Endodermal cell (in vitro differentiated cells): ENCODE measurements at places on chromosomes 3 and 15. TPM values are rescaled to one million over a fixed set of nuclear protein-coding genes. Genes with fewer than 3 reads are reported as not detected.

GRCh38 chr3:156978481-156978961 lies 152.4 kb downstream of the LEKR1 start:
- H3K4me3 ChIP-seq: no peak overlapping the region
- no peak overlapping the region for H3K27ac ChIP-seq
- H3K4me1 ChIP-seq: peaks cover 14% of the 10 kb centered on the region
- no peaks in the 10 kb centered on the region for H3K27me3 ChIP-seq

DNA sequence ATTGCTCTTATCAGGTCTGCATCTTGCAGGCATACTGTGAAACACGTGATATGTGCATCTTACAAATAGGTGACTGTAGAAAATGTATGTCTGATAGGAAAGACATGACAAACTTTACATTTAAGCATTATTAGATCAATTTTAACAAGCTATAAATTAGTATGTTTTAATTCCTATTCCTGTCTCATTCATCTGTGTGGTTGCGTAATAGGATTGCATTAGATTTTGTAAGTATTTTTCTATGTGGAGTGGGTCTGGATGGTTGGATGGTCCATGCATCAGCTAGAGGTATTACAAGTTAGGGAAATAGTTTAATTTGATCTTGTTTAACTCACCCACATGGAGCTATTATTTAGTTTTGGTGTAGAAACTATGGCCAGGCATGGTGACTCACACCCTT lies 18.8 kb downstream of the ASTE1 start:
- H3K4me1 ChIP-seq: no peaks in the 10 kb centered on the region
- H3K27ac ChIP-seq: no peak overlapping the region
- no peak for DNase-seq
- H3K27me3 ChIP-seq: no peaks in the 10 kb centered on the region

DNA sequence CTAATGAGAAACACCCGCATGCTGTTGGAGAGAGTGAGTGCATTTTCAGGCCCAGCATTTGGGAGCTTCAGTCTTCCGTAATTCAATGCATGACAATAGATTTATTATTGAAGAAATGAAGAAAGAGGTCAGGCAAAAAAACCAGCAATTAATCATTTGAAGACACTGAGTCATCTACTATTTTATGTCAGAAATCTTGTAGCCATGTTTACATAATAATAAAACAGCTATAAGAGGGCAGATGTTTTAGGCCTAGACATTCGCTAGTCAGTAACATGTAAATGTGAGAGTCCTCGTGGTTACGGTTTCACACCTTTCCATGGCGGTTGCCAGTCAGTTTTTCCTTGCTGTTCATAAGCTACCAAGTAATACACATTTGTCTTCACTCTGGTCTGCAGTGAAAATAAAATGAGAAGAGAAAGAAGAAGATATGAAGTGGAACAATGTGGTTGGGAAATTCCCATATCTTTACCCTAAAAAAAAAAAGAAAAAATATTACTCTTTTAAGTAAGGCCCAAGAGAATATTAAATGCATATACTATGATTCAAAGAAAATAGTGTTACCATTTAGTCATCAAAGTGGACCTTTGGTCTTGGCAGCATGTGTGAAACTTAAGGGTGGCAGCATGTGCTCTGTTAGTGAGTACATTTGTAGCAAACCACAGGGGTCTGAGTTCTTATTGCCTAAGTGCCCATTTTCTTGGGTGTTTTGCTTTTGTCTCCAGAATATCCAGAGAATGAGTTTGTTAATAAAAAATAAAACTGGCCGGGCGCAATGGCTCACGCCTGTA lies 140.5 kb upstream of the TBL1XR1 start:
- no peak for DNase-seq
- H3K36me3 ChIP-seq: no peaks in the 10 kb centered on the region
- H3K4me1 ChIP-seq: peaks cover 5% of the 10 kb centered on the region

TTLL13 gene
- total RNA-seq: 0.15 TPM in 1 of 2 replicates, not detected in the other

DNA sequence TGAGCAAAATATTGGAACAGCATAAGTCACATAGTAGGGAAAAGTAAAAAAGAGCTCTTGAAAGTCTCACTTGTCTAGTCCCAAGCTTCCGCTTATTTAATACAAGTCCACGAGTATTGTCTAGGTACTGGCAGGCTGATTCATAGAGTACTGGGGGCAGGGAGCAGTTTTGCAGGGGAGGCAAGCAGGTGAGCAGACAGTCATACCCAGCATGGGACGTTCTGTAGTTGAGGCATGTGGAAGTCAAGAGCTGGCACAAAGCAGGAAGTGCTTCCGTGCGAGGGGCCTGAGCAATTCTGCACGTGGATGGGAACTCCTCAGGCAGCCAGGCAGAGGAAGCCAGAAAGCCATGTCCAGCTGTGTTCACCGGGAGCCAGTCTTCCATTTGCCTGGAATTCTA lies 287.6 kb downstream of the EPHB1 start:
- no peak overlapping the region for H3K4me3 ChIP-seq
- DNase-seq: no peak
- H3K27me3 ChIP-seq: peaks cover 16% of the 10 kb centered on the region
- H3K36me3 ChIP-seq: no peaks in the 10 kb centered on the region

GRCh38 chr3:156554515-156554841 lies 439 bp downstream of the SSR3 start:
- DNase-seq: no peak
- H3K27ac ChIP-seq: peak overlapping the region; percentile 86
- peaks cover 38% of the 10 kb centered on the region for H3K36me3 ChIP-seq
- peak overlapping the region; percentile 88 for H3K4me3 ChIP-seq
- no peaks in the 10 kb centered on the region for H3K4me1 ChIP-seq

SETMAR gene
- 20.9 and 22.4 TPM in 2 replicates for total RNA-seq

ACSBG1 gene
- 0.72 and 1.2 TPM in 2 replicates for total RNA-seq

LRRIQ4 gene
- total RNA-seq: 0.11 TPM in 1 of 2 replicates, not detected in the other

GRCh38 chr3:31531452-31531991 lies 1.2 kb upstream of the STT3B start:
- peak overlapping the region; percentile 99 for H3K27ac ChIP-seq
- DNase-seq: no peak
- peak overlapping the region; percentile 98 for H3K4me3 ChIP-seq
- no peaks in the 10 kb centered on the region for H3K4me1 ChIP-seq
- H3K36me3 ChIP-seq: peaks cover 16% of the 10 kb centered on the region

GRCh38 chr15:74317820-74318375 lies 49.5 kb downstream of the CYP11A1 start:
- no peaks in the 10 kb centered on the region for H3K36me3 ChIP-seq
- H3K27me3 ChIP-seq: no peaks in the 10 kb centered on the region
- H3K4me1 ChIP-seq: peaks cover 6% of the 10 kb centered on the region

- H3K36me3 ChIP-seq: no peaks in the 10 kb centered on the region
- H3K27ac ChIP-seq: no peak overlapping the region
- DNase-seq: no peak
- H3K27me3 ChIP-seq: no peaks in the 10 kb centered on the region
- H3K4me1 ChIP-seq: peaks cover 8% of the 10 kb centered on the region
These were observed 56.0 kb upstream of the HACD2 start for GRCh38 chr3:123640740-123641462.

- H3K4me1 ChIP-seq: no peaks in the 10 kb centered on the region
- H3K4me3 ChIP-seq: peak overlapping the region; percentile 94
- no peaks in the 10 kb centered on the region for H3K27me3 ChIP-seq
- no peak overlapping the region for H3K27ac ChIP-seq
These were observed 1.8 kb downstream of the TLNRD1 start for GRCh38 chr15:81002331-81003096.

DNA sequence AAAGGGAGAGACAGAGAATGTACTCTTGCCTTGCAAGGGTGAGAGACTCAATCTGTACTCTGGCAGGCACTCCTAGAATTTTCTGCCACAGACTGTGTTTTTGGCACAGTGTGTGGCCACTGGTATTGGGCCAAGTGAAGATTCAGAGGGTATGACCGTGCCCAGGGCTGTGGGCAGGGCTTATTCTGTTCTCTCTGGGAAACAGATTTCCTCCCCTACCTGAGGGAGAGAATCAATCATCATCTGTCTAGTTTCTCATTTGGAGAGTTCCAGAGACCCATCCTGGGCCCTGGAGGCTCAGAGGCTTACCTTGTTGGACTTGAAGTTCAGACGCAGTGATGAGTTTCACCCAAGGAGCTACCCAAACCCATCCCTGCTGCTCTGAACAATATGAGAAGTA lies 28.2 kb downstream of the CSTA start:
- H3K27me3 ChIP-seq: no peaks in the 10 kb centered on the region
- H3K27ac ChIP-seq: no peak overlapping the region
- no peak overlapping the region for H3K4me3 ChIP-seq
- H3K36me3 ChIP-seq: no peaks in the 10 kb centered on the region
- DNase-seq: no peak
- no peaks in the 10 kb centered on the region for H3K4me1 ChIP-seq

DNA sequence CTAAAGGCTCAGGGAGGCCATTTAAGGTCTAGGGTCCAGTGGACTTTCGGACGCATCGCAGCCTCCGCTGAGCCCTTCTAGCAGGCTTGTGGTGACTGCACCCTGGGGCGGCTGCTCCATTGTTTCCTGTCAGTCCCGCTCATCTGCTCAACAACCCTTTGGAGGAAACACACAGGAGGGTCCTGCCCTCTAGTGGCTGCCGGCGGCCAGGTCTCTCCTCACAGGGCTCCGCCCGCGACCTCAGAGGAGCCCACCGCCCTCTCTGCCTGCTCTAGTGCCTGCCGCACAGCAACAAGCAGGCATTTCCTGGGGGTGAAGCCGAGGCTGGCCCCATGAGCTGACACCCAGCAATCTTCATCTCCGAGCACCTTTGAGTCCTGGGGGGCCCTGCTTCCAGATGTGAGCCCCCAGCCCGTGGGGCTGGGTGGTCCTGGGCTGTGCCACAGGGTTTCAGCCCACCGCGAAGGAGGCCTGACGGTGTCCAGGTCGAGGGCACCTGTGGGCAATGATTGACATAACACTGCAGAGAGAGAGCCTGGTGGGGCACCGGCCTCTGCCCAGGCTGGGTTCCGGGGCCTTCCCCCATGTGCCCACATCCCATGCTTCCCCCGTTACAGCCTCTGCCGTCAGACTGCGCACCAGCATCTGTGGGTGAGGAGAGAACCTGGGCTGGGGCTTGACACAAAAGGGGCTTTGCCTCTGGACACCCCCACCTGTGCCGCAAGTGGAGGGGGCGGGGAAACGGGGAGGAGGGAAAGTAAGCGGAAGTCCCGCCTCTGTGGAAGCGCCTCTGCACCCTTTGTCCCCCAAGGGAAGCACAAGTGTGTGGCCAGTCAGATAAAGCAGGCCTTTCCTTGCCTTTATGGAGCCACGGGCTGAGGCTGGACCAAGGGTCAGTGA lies 27.0 kb upstream of the SFMBT1 start:
- DNase-seq: peak; percentile 99
- no peaks in the 10 kb centered on the region for H3K36me3 ChIP-seq
- no peaks in the 10 kb centered on the region for H3K4me1 ChIP-seq
- peaks cover 3% of the 10 kb centered on the region for H3K27me3 ChIP-seq
- no peak overlapping the region for H3K4me3 ChIP-seq

IL12A gene
- total RNA-seq: not detected in 3 replicates

- H3K27ac ChIP-seq: no peak overlapping the region
- peaks cover 5% of the 10 kb centered on the region for H3K4me1 ChIP-seq
- no peak for DNase-seq
These were observed 15.7 kb downstream of the GAP43 start for GRCh38 chr3:115638991-115639390.

DNA sequence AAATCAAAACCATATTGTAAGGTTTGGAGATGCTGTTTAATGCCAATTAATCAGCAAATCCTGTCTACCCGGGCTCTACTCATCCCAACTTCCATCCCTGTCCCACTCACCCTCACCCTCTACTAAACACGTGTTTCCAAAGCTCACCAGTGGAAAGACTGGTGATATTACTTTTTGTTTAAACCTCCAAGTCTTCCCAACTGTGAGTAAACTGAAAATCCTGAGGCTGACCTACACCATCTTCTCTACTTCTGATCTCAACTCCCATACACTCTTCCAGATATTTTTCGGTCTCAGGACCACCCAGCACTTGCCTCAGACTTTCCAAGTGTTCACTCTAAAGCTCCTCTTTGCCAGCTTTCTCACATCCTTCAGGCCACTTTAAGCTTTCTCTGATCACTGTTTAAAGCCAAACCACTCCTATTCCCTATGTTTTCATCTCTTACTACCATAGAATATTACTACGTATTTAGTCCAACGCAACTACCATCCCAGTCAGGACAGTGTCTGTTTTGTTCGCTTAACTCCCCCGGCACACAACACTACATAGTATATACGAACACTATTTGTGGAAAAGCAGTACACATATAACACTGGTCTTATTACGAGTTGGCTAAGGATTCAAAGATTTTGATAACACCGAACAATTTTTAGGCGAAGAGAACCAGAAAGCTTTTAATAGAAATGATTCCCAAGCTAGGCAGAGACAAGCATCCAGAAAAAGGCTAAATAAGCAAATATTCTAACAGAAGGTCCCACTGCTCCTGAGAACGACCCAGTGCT lies 684 bp downstream of the RPL4 start:
- H3K36me3 ChIP-seq: peaks cover 55% of the 10 kb centered on the region
- H3K27me3 ChIP-seq: no peaks in the 10 kb centered on the region
- H3K4me3 ChIP-seq: peak overlapping the region; percentile 96

EPHB1 gene
- 2.4 and 3.6 TPM in 2 replicates for total RNA-seq

UTS2B gene
- total RNA-seq: 0.61 TPM in 1 of 3 replicates, not detected in the others

DNA sequence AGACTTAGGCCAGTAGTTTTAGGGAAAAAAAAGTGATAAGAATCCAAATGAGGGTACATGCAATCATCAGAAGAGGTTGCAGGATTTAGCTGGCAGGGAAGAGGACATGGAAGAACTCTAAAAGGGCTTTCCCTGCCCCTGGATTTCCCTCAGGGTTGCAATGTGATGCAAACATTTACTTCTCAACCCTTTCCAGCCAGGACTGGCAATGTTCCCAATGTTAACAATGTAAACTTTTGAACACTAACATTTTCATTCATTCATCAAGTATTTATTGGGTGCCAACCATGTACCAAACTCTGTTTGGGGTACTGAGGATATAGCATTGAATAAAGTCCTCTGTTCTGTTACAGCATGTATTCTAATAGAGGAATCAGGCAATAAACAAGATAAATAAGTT lies 349.4 kb upstream of the LRRC3B start:
- no peaks in the 10 kb centered on the region for H3K27me3 ChIP-seq
- no peak overlapping the region for H3K4me3 ChIP-seq
- DNase-seq: no peak
- no peaks in the 10 kb centered on the region for H3K4me1 ChIP-seq
- H3K27ac ChIP-seq: no peak overlapping the region
- H3K36me3 ChIP-seq: no peaks in the 10 kb centered on the region

- no peaks in the 10 kb centered on the region for H3K4me1 ChIP-seq
- no peak overlapping the region for H3K4me3 ChIP-seq
- DNase-seq: no peak
- H3K36me3 ChIP-seq: no peaks in the 10 kb centered on the region
- no peak overlapping the region for H3K27ac ChIP-seq
These were observed 865.9 kb upstream of the CADM2 start for GRCh38 chr3:84092907-84093306.

GRCh38 chr3:123155471-123156011 lies 46.2 kb upstream of the SEC22A start:
- H3K36me3 ChIP-seq: peaks cover 79% of the 10 kb centered on the region
- H3K27me3 ChIP-seq: no peaks in the 10 kb centered on the region
- H3K27ac ChIP-seq: peak overlapping the region; percentile 47

DNA sequence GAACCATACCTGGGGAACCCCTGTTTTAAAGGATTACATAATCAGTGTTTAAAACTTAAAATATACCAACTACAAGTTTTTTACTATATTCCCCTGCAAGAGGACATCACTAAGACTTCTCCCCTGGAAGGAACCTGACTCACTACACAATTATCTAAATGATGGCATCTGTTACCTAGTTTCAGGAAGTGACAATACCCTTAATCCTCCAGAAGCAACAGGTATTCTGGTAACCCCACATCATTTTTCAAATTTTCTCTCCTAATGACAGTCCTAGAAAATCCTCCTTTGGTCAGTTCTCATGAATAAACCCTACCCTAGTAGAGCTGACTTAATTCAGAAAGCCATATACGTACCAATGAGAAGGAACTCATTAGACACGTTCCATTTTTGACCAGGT lies 78.4 kb downstream of the RFX7 start:
- no peaks in the 10 kb centered on the region for H3K27me3 ChIP-seq
- H3K27ac ChIP-seq: no peak overlapping the region
- no peaks in the 10 kb centered on the region for H3K36me3 ChIP-seq
- no peak overlapping the region for H3K4me3 ChIP-seq
